ENCODE measurements at places on chromosomes 4 and X.

DNA sequence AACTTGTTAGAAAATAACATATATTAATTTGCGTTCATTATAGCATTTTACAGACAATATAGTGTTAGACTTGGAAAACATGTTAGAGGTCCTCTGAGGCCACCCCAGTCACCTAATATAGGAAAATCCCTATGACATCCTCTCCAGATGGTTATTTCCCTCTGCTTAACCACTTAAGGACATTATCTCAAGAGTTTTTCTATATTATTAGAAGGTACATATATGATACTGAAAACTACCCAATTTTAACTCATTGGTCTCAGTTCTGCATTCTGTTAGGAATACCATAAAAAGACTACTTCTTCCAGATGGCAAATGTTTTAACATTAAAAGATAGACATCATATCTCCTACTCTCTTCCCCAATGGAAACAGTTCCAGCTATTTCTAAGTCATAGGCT is 21.4 kb downstream of the PTPN13 start:
- no peak for DNase-seq

- no peak for DNase-seq
These were observed 468.6 kb upstream of the FAT1 start for GRCh38 chr4:187192266-187192665.

- DNase-seq, result no peak
These were observed 1907.6 kb upstream of the TENM3 start for GRCh38 chr4:180335566-180335965.

GRCh38 chr4:958696-959337 is 14.6 kb downstream of the DGKQ start:
- DNase-seq, result no peak

DNA sequence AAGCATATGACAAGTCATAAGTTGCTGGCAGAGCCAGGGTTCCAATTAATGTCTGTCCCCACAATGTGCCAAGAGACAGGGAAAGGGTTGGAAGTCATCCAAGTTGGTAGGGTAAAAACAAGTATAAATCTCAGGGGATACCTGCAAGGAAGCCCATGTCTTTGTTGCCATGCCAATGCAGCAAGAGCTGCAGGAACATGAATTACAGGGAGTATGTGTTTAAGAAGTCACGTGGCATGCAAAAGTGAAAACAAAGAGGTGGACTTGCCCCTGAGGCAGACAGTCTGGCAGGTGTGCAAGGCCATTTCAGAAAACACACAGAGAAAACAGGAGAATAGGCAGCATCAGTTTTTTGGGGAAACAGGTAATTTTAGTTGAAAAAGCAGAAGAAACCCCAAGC is 29.4 kb downstream of the C4orf51 start:
- no peak for DNase-seq

- DNase-seq, result no peak
These were observed 55.6 kb upstream of the RBMX start for GRCh38 chrX:136936183-136936549.

- DNase-seq, result no peak
These were observed 78.1 kb downstream of the SRPX start for GRCh38 chrX:38142610-38143009.

DNA sequence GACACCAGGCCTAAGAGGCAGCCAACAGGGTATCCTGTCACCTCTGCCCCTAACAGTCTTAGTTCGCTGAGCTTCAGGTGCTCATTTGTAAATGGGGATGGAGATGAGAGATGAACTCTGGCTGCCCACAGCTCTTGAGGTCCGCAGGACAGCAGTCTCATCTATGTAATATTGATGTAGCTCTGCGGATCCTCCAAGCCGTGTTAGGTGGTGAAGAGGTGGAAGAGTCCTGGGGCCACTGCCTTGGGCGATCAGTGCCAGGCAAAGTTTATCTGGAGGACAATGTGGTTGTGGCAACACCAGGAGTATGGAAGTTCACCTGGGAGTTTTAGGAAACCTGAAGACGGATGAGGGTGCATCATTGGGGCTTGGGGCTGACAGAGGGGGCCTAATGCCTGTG is 13.4 kb downstream of the TRO start:
- no peak for DNase-seq

DNA sequence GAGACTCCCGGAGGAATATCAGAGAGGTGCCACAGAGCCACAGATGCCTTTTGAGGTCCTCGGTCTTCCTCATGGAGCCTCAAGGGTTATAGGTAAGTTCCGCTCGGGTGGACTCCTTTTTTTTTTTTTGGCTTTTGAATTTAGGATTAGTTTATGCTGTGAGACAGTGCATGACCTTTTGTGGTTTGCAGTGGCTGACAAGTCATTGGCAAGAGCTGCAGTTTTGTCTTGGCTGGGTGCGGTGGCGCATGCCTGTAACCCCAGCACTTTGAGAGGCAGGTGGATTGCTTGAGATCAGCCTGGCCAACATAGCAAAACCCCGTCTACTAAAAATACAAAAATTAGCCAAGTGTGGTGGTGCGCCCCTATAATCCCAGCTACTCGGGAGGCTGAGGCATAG is 4.5 kb upstream of the GRSF1 start:
- DNase-seq, result no peak

- no peak for DNase-seq
These were observed 8.2 kb upstream of the IQCM start for GRCh38 chr4:149823769-149824221.

GRCh38 chrX:71367396-71367795 is 1.2 kb downstream of the TAF1 start:
- DNase-seq, result no peak

- DNase-seq, result no peak
These were observed 104.1 kb downstream of the GPAT3 start for GRCh38 chr4:83639849-83640493.

GRCh38 chr4:15182600-15183220 is 180.4 kb downstream of the CPEB2 start:
- no peak for DNase-seq

- DNase-seq, result no peak
These were observed 15.8 kb upstream of the LEF1 start for GRCh38 chr4:108184453-108185049.

DNA sequence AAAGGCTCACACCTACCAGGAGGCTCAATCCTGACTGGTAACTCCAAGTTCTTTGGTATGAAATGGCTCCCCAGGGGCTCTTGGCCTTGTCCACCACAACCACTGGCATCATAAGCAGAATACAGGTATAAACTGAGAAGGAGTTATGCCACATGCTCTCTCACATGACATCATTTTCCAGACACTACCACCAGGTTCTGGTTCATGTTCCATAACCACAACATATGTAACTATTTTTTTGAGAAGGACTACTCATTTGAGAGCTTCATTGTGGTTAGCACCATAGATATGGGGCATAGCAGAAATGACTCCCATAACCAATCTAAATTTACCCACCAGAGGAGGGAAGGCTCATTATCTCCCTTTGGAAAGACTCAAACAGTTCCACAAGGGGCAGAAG is 19.6 kb downstream of the PRDM5 start:
- no peak for DNase-seq

DNA sequence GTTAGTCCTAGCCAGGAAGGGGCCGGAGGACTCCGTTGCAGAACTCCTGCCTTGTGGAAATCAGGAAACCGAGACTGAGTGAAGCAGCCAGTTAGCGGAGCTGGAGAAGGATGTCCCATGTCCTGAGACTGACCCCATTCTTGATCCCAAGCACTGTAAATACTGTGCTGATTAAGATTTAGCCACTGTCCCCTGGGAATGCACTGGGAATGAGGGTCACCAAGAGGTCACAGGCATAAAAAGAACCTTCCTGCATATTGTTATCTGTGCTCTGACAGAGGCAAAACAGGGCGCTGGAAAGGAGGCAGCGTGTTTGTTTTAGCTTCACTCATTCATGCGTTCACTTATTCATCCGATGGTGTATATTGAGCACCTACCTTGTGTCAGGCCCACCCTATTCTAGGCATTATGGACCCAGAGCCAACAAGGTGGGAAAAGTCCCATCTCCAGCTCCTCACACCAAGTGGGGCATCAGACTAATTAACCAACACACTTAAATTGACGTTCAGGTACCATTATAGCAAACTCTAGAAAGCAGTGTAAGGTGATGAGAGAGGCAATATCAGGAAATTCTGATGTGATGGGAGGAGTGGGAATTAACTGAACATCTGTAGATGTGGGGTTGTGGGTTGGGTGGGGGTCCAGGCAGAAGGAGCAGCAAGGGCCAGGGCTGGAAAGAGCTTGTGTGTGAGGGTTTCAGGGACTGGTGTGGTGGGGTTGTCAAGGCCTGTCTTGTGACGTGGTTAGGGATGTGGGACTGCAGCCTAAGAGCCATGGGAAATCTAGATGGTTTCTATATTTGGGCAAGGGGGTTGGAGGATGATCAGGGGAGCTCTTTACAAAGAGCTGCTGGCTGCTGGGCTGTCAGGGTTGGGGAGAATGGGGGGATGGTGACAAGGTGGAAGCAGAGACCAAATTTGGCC is 10.6 kb upstream of the SLC2A9 start:
- no peak for DNase-seq

GRCh38 chr4:152104356-152104755 is 343.5 kb upstream of the GATB start:
- DNase-seq, result no peak

- no peak for DNase-seq
These were observed 12.5 kb downstream of the RASGEF1B start for GRCh38 chr4:81459228-81459627.

- DNase-seq, result no peak
These were observed 276.3 kb upstream of the TACR3 start for GRCh38 chr4:103996064-103996463.

- DNase-seq, result no peak
These were observed 917 bp downstream of the MYL5 start for GRCh38 chr4:675036-675882.

DNA sequence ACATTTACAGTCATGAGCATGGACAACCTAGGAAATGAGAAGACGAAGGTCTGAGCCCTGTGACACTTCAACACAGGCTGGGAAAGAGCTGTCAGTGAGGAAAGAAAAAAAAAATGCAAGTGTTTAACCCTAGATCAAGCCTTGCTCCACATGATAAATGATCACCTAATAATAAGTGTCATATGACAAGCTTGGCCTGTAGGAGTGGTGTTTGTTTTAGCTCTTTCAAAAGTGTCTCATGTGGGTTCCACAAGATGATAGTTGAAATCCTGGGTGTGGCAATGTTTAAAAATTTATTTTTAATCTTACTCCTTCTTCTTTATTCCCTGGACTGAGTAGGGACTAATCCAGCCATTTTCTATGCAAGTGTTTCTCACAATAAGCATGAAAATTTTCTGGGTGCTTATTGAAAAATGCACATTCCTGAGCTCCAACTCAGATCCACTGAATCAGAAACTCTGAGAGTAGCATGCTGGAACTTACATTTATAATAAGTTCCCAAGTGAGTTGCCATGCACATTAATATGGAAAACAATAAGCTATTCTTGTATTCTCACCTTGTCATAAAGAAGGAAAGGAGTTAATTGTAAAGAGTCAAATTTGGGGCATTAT is 138.3 kb downstream of the AREG start:
- DNase-seq, result no peak

DNA sequence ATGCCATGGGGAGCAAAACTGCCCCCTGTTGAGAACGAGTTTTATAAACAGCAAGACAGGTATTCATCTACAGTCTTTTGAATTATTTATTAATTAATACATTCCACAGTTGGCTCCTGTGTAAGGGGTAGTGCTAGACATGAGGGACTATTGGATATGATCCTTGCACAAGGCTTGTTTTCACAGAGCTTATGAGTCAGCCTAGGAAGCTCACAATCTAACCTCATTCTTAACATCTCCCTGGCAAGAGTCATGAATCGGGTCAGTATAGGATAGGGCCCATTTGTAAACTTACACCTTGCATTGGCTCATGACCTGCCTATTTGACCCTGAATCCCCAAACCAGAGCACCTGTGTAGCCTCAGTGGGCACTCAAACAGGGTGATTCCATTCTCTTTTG is 209.1 kb upstream of the HCCS start:
- DNase-seq, result no peak

DNA sequence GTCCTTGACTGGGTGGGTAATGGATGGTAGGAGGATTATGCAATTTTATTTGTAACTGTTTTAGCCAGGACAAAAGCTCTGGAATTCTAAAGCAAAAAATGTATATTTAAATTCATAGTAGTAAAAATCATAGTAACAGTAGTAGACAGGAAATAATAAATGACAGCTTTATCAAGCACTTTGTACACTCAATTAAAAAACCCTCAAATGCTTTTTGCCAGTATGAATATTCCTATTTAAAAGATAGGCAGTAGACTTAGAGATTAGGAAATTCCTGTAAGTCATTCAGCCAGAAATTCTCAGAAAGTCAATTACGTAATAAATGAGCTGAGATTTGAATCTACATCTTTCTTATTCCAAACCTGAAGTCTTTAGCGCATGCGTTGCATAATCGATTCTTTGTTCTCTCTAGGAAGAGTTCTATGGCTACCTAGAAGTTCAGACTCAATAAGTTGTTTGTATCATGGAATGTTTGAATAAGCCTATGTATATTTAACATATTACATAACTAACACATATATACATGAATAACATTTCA is 2.5 kb downstream of the AADAT start:
- no peak for DNase-seq

DNA sequence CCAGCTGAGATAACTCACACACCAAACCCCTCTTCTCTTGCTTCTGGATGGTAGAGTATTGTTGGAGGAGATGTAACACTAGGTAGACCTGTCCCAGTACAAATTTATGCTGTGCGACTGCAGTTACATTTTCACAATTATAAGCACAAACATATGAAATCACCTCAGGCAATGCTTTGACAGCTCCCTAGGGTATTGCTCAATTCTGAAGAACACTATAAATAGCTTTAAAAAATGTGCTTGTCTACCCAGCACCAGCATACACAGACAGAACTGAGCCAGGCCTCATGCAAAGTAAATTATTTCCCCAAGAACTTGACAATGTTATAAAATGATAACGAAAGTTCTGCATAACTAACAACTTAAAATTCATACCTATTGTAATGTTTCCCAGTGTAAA is 1999.1 kb upstream of the ADGRL3 start:
- no peak for DNase-seq

DNA sequence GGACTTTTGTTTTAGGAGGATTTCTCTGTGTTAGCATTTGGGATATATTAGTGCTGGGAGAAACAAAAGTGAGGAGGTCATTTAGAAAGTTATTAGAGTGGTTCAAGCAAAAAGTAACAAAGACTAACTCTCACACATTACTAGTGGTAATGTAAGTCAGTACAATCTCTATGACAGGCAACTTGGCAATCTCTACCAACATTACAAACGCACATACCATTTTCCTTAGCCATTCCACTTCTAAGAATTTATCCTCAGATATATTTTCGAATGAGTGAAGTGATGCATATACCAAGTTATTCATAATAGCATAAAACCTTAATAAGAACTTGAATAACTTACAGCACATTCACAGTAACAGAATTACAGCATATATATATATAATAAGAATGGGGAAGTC is 146.2 kb downstream of the PRSS12 start:
- no peak for DNase-seq

DNA sequence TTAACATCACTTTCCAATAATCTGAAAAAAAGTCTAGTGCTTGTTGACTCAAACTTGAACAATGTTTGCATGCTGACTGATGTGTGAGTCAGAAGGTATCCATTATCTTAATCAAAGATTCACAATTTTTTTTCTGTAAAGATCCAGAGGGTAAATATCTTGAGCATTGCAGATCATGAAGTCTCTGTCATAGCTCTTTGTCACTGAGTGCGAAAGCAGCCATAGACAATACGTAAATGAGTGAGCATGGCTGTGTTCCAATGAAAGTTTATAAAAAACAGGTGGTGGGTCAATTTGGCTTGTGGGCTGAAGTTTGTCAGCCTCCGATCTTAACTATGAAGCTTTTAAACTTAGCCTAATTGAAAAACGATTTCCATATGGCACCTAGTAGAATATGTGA is 37.7 kb downstream of the NHS start:
- no peak for DNase-seq

- DNase-seq, result no peak
These were observed 15.8 kb downstream of the MED28 start for GRCh38 chr4:17630228-17630627.
